ENCODE measurements at places on chromosomes 2 and 18. TPM values are rescaled to one million over a fixed set of nuclear protein-coding genes. Genes with fewer than 3 reads are reported as not detected.

- no peak for DNase-seq
These were observed 26.6 kb downstream of the ONECUT2 start for GRCh38 chr18:57461652-57462269.

DNA sequence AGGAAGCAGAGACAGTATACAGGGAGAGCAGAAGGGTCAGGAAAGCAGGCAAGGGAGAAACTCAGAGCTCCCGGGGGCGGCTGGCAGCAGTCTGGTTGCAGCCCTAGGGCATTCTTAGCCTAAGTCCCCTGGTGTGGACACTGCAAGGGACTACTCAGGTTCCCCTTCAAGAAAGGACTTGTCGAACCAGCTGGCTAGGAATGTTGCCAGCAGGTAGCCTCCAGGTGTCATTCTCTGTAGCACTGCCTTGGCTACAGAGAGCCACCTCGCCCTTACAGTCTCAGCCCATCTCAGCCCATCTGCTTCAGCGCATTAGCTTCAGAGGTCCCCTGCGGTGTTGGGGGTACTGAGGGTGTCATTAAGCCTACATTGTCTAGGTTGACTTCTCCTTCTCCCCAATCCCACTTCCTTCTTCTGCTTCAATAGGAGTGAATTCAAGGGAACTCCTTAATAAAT is 11.3 kb upstream of the TMSB10 start:
- DNase-seq = no peak

DNA sequence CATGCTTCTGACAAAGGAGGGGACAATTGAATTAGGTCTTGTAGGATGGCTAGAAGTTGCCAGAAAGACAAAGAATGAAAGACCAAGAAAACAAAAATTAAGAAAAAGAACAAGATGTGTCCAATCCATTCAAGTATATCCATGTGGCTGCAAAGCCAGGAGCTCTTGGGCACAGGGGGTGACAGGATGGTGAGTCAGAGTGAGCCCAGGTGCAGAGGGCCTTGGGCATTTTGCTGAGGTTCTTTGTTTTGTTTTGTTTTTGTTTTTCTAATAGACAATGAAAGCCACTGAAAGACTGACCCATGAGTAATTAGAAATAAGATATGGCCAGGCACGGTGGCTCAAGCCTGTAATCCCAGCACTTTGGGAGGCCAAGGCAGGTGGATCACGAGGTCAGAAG is 104.6 kb upstream of the KLHL29 start:
- DNase-seq = no peak

Gene ALPP
- not detected for total RNA-seq

Gene ANKRD30BL
- total RNA-seq = 11.2 TPM

Gene RAB27B
- 2.3 TPM for total RNA-seq

Gene UGT1A1
- total RNA-seq = not detected

Gene SCN3A
- 2.4 TPM for total RNA-seq

Measured in uterus (tissue), 4 donors.